Brain (organoid and tissue), 16 donors: ENCODE measurements at places on chromosomes 6 and 20. TPM values are rescaled to one million over a fixed set of nuclear protein-coding genes. Genes with fewer than 3 reads are reported as not detected.

Gene IPCEF1
- 3.2 TPM for polyA plus RNA-seq

Gene GLP1R
- 12.7 TPM for polyA plus RNA-seq

Gene BMP2
- 4.4 TPM for polyA plus RNA-seq

Gene TMEM217
- 1.1 TPM for polyA plus RNA-seq

Gene BNIP5
- not detected for polyA plus RNA-seq

Gene ADGRF5
- 10.8 TPM for polyA plus RNA-seq
